ENCODE measurements at places on chromosomes 16 and 17. TPM values are rescaled to one million over a fixed set of nuclear protein-coding genes. Genes with fewer than 3 reads are reported as not detected.

Gene RNF157
- 0.29 TPM for total RNA-seq

Gene ATP2C2
- not detected for total RNA-seq

Gene KRT39
- total RNA-seq = not detected

Gene IL32
- 101 TPM for total RNA-seq

Gene SMPD3
- 0.10 TPM for total RNA-seq

Gene FN3K
- 3.2 TPM for total RNA-seq

Gene KRT25
- not detected for total RNA-seq

Gene TOP2A
- 61.5 TPM for total RNA-seq

Gene SLC5A11
- total RNA-seq = 0.38 TPM

Gene E4F1
- total RNA-seq = 35.3 TPM

Gene TEX14
- total RNA-seq = under 0.01 TPM

Gene CMTM2
- total RNA-seq = not detected

Gene RAB37
- 0.67 TPM for total RNA-seq

Gene PYDC1
- not detected for total RNA-seq

Gene PRKCA
- total RNA-seq = 15.2 TPM

Gene CCL5
- 0.65 TPM for total RNA-seq

Gene CHD9NB
- total RNA-seq = 0.38 TPM

Gene B4GALNT2
- not detected for total RNA-seq

Gene FAM171A2
- 8.4 TPM for total RNA-seq

Gene TMEM114
- total RNA-seq = not detected

Gene HSD3B7
- total RNA-seq = 22.2 TPM

Gene SKAP1
- 0.65 TPM for total RNA-seq

Gene ZG16B
- 0.33 TPM for total RNA-seq

Gene NRN1L
- total RNA-seq = not detected

Gene UMOD
- not detected for total RNA-seq

Gene CD300E
- not detected for total RNA-seq

Gene C16orf86
- 2.4 TPM for total RNA-seq

Gene BTBD17
- total RNA-seq = not detected

Gene TAF1C
- 29.4 TPM for total RNA-seq

Gene CCL1
- not detected for total RNA-seq

Gene RUNDC3A
- 0.33 TPM for total RNA-seq

Gene FAM20A
- not detected for total RNA-seq

Gene PITPNM3
- total RNA-seq = 1.3 TPM

Gene GALK1
- total RNA-seq = 65.7 TPM

Gene KCNJ18
- total RNA-seq = not detected

Gene TMC8
- 0.38 TPM for total RNA-seq

Gene GAS7
- 0.10 TPM for total RNA-seq

Gene BLMH
- 63.0 TPM for total RNA-seq

Gene VAT1L
- total RNA-seq = 1.7 TPM

Gene KRTAP4-3
- not detected for total RNA-seq

Gene MYH8
- total RNA-seq = not detected

Gene FOXL1
- total RNA-seq = 4.6 TPM

Gene LITAFD
- not detected for total RNA-seq

Data from vein endothelial cell (primary cell).